ENCODE measurements at places on chromosomes 7 and 10.

DNA sequence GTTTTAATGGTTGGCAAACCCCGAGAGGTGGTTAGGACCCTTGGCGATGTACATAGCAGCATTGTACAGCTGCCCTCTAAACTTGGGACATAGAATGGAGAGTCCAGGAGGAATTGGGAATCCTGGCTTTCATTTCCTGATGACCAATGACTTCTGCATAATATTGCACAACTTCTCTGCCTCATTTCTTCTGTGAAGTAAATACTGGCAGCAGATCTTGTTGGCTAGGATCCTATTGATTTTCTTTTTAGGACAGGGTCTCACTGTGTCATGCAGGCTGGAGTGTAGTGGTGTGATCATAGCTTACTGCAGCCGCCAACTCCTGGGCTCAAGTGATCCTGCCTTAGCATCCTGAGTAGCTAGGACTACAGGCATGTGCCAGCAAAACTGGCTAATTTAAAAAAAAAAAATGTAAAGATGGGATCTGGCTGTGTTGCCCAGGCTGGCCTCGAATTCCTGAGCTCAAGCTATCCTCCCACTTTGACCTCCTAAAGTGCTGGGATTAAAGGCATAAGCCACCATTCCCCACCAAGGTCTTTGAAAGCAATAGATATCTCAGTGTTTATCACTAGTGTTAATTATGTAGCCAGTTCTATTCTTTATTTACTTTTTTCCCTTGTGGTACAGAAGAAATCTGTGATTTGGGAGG, 58.1 kb downstream of the PODXL start:
- no peak for DNase-seq

- no peak for DNase-seq
These were observed 833.8 kb downstream of the GRID1 start for GRCh38 chr10:85532773-85533172.

DNA sequence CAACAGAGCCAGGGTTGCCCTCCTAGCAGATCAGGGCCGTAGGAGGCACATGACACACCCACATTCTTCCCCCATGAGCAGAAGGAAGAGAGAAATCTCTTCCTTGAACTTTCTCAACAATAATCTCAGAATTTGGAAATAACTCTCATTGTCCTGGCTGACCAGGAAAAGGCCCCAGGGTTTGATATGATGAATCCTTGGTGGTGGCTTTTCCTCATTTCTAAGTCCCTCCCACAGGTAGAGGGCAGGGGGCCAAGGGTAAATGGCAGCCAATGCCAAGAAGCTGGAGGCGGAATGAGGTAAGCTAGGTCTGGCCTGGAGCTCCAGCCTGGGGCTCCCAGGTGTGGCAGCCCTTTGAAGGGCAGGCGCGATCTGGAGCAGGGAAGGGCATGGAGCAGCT, 67.8 kb downstream of the GRB10 start:
- no peak for DNase-seq

DNA sequence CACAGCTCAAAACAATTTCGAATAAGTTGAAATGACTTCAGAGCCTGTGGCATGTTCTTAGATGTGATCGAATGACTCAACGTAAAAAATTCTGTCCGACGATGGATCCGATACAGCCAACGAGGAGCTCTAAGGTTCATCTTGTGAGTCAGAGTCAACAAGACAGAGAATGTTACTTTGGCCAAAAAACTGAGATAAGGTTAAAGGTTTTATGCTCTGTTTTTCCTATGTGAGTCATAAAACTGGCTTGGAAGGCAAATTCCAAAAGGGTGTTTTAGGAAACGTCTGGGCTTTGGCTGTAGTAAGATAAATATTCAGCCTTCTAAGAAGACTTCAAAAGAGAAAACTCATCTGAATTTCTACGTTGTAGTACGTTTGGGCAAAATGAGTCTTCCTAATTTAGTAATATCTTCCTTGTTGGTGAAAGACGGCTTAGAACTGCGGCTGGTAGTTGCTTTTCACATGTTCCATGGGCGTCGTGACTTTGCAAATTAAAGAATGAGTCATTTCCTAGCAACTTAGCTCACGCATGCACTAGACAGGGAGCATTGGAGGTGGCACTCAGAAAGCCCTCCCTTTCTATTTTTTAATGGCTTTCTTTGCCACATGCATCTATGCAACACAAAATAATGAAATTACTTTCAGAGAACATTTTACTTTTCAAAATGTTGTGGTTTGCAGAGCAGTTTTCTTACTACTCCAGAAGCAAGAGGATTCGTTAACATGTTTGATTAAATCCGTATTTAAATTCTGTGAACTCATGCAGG, 28.2 kb downstream of the PFKP start:
- peak; percentile 97 for DNase-seq

DNA sequence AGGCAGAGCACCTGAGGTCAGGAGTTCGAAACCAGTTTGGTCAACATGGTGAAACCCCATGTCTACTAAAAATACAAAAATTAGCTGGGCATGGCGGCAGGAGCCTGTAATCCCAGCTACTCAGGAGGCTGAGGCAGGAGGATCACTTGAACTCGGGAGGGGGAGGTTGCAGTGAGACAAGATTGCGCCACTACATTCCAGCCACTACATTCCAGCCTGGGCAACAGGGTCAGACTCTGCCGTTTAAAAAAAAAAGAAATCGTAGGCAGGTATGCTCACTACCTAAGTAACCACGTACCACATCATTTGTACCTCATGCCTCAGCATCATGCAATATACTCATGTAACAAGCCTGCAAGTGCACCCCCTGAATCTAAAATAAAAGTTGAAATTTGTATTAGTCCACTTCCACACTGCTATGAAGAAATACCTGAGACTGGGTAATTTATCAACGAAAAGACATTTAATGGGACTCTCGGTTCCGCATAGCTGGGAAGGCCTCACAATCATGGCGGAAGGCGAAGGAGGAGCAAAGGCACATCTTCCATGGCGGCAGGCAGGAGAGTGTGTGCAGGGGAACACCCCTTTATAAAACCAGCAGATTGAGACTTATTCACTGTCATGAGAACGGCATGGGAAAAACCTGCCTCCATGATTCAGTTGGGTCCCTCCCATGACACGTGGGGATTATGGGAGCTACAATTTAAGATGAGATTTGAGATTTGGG, 8.1 kb upstream of the EIF4H start:
- DNase-seq: no peak

- DNase-seq: no peak
These were observed 249.3 kb upstream of the TCERG1L start for GRCh38 chr10:131560706-131561355.

DNA sequence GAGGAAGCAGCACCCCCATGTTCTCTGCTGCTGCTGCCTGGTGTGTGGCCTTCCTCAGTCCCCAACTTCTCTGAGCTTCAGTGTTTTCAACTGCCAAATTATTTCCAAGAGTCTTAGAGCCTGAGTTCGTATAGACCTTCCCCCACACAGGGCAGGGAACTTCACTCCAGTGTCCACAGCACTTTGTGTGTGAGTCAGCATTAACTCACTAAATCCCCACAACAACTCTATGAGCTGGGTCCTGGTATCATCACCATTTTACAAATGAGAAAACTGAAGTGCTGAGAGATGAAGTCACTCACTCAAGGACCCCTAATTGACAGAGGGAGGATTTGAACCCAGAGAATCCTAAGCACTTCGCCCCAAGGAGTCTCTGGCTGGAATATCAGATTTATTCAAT, 48.3 kb downstream of the ADCYAP1R1 start:
- no peak for DNase-seq

DNA sequence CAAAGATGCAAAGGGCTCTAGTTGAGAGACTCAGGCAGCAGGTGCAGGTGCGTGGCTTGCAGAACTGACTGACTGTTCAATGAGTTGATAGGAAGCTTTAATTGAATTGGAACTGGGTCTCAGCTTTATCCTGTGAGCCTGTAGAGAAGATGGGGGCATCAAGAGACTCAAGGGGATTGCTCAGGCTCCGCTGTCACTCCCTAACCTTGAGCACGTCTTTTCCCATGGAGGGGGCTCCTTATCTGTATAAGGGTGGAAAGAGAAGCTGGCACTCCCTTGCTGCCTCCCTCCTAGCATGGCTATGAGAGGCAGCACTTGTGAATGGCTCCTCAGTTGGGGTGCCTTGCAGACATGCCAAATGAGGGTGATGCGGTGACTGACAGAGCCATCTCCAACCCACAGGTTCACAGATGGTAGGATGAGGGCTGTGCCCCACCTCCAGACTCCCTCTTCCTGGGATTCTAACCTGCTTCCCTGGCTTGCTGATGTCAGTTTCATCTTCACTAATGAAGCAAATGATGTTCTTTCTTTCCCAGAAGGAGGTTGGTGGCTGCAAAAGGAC, 12.4 kb upstream of the PLEKHA1 start:
- DNase-seq: no peak

DNA sequence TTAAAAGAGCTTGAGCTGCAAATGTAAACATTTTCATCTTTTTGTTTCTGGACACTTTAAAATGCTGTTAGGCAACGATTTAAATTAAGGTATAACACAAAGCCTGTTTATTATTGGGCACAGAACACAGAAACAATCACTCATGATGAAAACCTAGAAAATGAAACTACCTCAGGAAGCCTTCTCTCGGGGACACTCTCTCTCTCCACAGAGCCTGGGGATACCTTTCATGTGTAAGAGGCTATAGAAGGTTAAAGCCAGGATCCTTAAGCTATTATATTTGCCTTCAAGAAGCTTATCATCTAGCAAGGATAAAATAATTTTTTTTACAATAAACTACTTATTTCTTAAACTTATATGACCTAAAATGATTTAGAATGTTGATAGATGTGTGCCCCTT, 194.1 kb downstream of the SKAP2 start:
- DNase-seq: no peak

DNA sequence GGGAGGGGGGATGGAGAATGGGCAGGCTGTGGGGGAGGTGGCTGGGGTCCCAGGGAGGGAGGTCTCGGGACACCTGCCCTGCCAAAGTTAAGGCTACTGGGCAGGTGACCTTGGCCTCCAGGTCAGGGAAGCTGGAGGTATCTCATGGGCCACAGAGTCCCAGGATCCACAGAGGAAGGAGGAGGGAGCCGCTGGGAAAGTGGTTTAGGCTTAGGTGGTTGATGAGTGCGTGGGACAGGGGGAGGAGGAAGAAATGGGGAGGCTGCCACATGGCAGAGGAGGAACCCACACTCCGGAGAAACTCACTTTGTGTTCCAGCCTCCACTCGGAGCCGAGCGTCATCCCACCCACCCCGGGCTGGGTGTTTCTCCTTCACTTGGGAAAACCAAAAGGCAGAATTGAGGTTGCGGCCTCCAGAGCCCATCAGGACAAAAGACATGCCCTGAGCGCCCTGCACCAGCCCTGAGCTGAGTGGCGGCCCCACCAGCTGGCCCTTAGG, 46.1 kb downstream of the ASB13 start:
- no peak for DNase-seq

GRCh38 chr7:142301299-142301698, 43.4 kb upstream of the PRSS58 start:
- no peak for DNase-seq

GRCh38 chr10:70753026-70753663, 32.0 kb downstream of the TBATA start:
- no peak for DNase-seq

GRCh38 chr7:55150709-55151451, 132.1 kb downstream of the EGFR start:
- DNase-seq: no peak

DNA sequence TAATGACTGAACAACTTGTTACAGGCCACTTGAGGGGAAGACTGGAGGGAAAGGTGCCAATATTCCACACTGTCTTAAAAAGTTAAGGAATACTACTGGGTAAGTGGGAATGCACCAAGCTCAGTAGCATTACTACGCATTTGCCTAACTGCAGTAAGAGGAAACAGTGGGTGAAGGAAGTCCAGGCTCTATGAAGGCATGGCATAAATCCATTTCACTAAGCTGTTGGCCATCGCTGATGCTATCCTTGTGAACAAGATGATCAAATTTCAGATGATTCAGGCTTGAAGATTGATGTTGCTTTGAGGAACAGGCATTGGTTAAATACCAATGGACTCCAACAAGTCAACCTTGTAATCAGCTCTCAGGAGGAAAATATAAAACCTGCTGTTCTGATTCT, 44.2 kb upstream of the TES start:
- no peak for DNase-seq

- DNase-seq: no peak
These were observed 10.6 kb upstream of the LSMEM1 start for GRCh38 chr7:112470194-112470593.

GRCh38 chr7:120856621-120857352, 1.2 kb downstream of the TSPAN12 start:
- DNase-seq: peak; percentile 67

DNA sequence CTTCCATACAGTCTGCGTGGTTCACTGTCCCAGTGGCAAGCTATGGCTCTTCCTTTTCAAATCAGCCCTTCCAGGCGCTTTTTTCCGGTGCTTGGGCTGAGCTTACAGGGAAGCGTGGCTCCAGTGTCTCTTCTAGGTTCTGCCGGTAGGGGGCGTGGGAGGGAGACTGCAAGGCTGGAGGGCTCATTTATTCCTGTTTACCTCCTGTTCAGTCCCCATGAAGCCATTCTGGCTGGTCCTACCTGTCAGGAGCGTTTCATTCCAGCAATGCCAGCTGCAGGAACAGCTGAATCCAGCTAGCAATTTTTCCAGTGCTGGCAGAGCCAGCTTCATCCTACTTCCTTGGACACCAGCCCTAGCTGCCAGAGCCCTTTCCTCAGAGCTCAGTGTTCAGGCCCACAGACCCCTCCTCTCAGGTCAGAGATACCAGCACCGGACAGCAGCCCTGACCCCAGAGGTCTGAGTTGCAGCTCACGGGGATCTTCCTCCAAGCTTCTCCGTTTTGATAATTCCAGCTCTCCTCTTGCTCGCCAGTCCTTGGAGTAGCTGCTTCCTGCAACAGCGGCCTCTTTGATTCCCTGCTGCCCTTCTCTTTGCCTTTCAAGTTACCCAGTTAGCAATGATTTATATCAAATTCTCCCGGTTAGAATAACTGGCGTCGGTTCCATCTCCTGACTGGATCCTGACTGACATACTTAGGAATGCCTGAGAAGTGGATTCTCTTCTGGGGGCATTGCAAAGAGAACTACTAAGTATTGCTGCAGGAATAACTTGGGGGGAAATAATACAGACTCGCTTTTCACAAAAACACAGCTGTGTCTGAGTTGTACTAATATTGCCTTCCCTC, 129.8 kb downstream of the FRMD4A start:
- peak; percentile 25 for DNase-seq

DNA sequence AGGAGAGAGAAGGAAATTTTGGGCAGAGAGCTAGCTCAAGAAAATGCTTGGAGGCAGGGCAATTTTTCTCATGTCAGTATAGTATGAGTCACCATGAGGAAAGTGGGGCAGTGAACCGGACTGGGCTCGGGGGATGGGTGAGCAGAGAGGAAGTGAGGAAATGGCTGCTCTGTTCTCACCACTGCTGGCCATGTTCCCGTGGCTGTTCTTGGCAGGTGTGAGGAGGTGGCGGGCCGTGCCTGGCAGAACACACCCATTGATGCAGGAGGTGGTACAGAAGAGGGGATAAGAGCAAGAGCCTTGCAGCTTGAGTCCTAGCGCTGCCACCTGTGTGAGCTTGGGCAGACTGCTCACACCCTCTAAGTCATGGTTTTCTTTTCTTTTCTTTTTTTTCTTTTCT, 304.4 kb upstream of the LYZL1 start:
- peak; percentile 62 for DNase-seq

- peak; percentile 89 for DNase-seq
These were observed 258.2 kb downstream of the SDK1 start for GRCh38 chr7:3559278-3559677.

- DNase-seq: no peak
These were observed 271.6 kb downstream of the ELFN1 start for GRCh38 chr7:1941464-1942242.

- peak; percentile 93 for DNase-seq
These were observed 65.0 kb downstream of the STK17A start for GRCh38 chr7:43647673-43648472.
